ENCODE measurements at places on chromosomes 12 and 14. TPM values are rescaled to one million over a fixed set of nuclear protein-coding genes. Genes with fewer than 3 reads are reported as not detected.
A peak's percentile ranks its signal among the peaks of the same experiment; 100 is the strongest.

GRCh38 chr12:69908203-69908602 is 83.2 kb downstream of the MYRFL start:
- DNase-seq = peak; percentile 28
- H3K27me3 ChIP-seq = no peaks in the 10 kb centered on the region
- H3K36me3 ChIP-seq = no peaks in the 10 kb centered on the region
- H3K4me1 ChIP-seq = peaks cover 19% of the 10 kb centered on the region
- no peak overlapping the region for H3K4me3 ChIP-seq
- no peak overlapping the region for H3K27ac ChIP-seq

- H3K36me3 ChIP-seq = no peaks in the 10 kb centered on the region
- no peak overlapping the region for H3K4me3 ChIP-seq
- H3K27ac ChIP-seq = no peak overlapping the region
- DNase-seq = peak; percentile 14
Observed at GRCh38 chr12:107801150-107801549, 26.6 kb downstream of the ASCL4 start.

GRCh38 chr12:75868501-75868900 is 163.1 kb downstream of the PHLDA1 start:
- no peak overlapping the region for H3K4me3 ChIP-seq
- no peaks in the 10 kb centered on the region for H3K27me3 ChIP-seq
- peaks cover 13% of the 10 kb centered on the region for H3K4me1 ChIP-seq
- H3K36me3 ChIP-seq = no peaks in the 10 kb centered on the region

- no peak overlapping the region for H3K27ac ChIP-seq
- no peaks in the 10 kb centered on the region for H3K4me1 ChIP-seq
- no peaks in the 10 kb centered on the region for H3K27me3 ChIP-seq
Observed at GRCh38 chr12:32482226-32482625, 82.9 kb downstream of the FGD4 start.

DNA sequence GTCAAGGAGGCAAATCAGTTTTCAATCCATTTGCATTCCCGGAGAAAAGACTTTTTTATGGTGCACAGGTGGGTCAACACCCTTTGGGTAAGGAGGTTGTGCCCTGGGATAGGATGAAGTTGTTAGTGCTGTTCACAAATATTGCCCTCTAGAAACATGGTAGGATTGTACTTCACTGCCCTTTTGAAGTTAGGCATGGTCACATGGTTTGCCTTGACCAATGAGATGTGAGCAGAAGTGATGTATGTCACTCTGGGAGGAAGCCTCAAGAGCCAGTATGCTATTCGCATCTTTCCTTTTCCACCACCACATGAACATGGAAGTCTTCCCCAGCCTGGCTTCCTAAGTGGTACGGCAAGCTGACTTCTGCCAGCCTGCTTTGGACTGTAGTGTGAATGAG is 182.7 kb downstream of the TMX1 start:
- H3K27ac ChIP-seq = no peak overlapping the region
- no peak overlapping the region for H3K4me3 ChIP-seq
- H3K4me1 ChIP-seq = peaks cover 10% of the 10 kb centered on the region

GRCh38 chr14:99755629-99756603 is 37.3 kb upstream of the EML1 start:
- no peaks in the 10 kb centered on the region for H3K36me3 ChIP-seq
- peaks cover 59% of the 10 kb centered on the region for H3K4me1 ChIP-seq
- H3K4me3 ChIP-seq = no peak overlapping the region
- no peaks in the 10 kb centered on the region for H3K27me3 ChIP-seq

DNA sequence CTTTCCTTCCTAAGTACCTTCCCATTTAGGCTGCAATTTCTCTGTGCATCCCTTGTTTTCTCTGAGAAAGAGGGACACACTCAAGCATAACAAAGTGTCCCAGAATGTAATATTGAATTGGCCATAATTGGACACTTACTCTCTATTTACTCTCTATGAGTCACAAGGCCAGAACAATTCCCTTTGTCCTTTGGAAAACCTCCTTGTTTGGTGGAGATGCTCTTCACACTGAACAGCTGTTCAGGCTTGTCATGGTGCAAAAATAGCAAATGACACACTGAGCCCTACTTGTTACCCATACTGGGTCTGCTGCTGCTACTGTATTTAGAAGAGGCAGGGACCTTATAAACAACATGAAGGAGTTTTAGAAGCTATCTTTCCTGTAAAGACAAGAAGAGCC is 1590.5 kb upstream of the TMEM132C start:
- no peak overlapping the region for H3K27ac ChIP-seq
- no peak overlapping the region for H3K4me3 ChIP-seq
- DNase-seq = no peak
- H3K36me3 ChIP-seq = no peaks in the 10 kb centered on the region
- no peaks in the 10 kb centered on the region for H3K4me1 ChIP-seq
- H3K27me3 ChIP-seq = no peaks in the 10 kb centered on the region

GRCh38 chr12:67239061-67239460 is 30.1 kb upstream of the CAND1 start:
- no peak for DNase-seq
- no peak overlapping the region for H3K4me3 ChIP-seq
- H3K4me1 ChIP-seq = no peaks in the 10 kb centered on the region
- no peaks in the 10 kb centered on the region for H3K36me3 ChIP-seq
- H3K27ac ChIP-seq = no peak overlapping the region
- H3K27me3 ChIP-seq = no peaks in the 10 kb centered on the region

- peak overlapping the region; percentile 38 for H3K4me3 ChIP-seq
- peaks cover 29% of the 10 kb centered on the region for H3K4me1 ChIP-seq
- H3K36me3 ChIP-seq = no peaks in the 10 kb centered on the region
Observed at GRCh38 chr12:14884458-14884878, 1.2 kb downstream of the MGP start.

- no peak overlapping the region for H3K27ac ChIP-seq
- no peak overlapping the region for H3K4me3 ChIP-seq
- no peaks in the 10 kb centered on the region for H3K4me1 ChIP-seq
- DNase-seq = no peak
- H3K27me3 ChIP-seq = no peaks in the 10 kb centered on the region
Observed at GRCh38 chr12:33676866-33677265, 237.2 kb upstream of the SYT10 start.

The SERPINA12 gene
- total RNA-seq = not detected

The IAPP gene
- not detected for total RNA-seq

The OR4E2 gene
- total RNA-seq = not detected

The DICER1 gene
- 28.2 TPM for total RNA-seq

The OVCH1 gene
- total RNA-seq = 0.13 TPM

The SDR9C7 gene
- total RNA-seq = not detected

Data from GM23248 (cell line).